Sciatic nerve (tissue), 2 donors: ENCODE measurements at places on chromosomes 3 and 15. TPM values are rescaled to one million over a fixed set of nuclear protein-coding genes. Genes with fewer than 3 reads are reported as not detected.

DNA sequence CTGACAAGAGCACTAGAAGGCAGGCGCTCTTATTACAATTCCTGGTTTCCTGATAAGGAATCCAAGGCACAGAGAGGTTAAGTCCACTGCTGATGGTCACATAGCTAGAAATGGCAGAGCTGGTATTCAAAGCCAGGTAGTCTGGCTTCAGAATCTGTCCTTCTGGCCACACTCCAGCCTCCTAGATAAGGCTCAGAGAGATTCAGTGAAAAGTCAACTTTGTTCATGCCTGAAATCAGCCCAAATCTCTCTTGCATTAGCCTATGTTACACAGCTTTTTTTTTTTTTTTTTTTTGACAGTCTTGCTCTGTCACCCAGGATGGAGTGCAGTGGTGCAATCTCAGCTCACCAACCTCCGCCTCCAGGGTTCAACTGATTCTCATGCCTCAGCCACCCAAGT is 21.1 kb upstream of the CMTM8 start:
- no peak for DNase-seq

DNA sequence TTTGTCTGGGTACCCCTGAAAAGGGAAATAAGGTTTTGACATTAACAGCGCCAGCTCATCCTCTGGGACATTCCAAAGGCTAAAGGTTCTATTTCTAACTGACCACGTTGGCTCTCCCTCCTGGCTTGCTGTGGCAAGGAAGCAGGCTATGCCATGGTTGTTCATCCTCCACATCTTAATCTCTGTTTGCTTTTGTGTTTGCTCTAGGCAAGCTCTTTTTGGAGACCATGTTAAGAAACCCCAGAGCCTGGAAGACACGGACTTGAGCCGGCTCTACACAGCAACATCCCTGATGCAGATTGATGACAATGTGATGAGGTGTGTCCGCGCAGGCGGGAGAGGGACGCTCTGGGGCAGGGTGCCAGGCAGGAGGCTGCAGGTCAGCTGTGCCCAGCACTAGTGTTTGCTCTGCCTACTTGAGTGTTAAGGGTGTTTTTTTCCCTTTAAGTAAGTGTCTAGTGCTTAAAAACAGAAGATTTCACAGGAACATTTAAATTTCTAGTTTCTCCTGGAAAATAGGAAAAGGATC is 33.3 kb downstream of the RLBP1 start:
- no peak for DNase-seq

GRCh38 chr15:85649372-85649771 is 145.4 kb downstream of the KLHL25 start:
- no peak for DNase-seq

The SORD gene
- 15.4 TPM for total RNA-seq

The SPTSSB gene
- total RNA-seq: 0.40 TPM
